Activated CD8-positive, alpha-beta memory T cell treated with anti-CD3 and anti-CD28 coated beads for 1 hour (primary cell): ENCODE measurements at places on chromosomes 2 and 18.

- no peak for DNase-seq
Measured at GRCh38 chr2:113178069-113178746, 4.4 kb downstream of the PSD4 start.

GRCh38 chr2:166768393-166769123 lies 119.7 kb upstream of the XIRP2 start:
- DNase-seq, result no peak

DNA sequence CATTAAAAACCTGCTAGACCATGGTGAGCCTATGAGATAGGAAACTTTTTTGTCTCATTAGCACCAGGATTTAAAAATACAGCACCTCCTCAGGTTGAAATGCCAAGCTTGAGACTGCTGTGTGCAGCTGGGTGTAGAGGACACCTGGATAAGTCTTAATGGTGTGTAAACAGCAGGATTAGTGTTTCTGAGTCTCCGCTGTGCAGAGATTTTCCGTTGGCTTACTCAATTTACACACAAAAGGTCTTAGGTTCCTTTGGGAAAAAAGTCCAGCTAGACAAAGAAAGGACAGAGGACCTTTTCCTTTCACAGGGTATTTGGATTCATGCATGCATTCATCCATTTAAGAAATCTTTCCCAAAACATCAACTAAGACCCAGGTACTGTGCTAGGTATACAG lies 168.1 kb downstream of the NRXN1 start:
- DNase-seq, result no peak

DNA sequence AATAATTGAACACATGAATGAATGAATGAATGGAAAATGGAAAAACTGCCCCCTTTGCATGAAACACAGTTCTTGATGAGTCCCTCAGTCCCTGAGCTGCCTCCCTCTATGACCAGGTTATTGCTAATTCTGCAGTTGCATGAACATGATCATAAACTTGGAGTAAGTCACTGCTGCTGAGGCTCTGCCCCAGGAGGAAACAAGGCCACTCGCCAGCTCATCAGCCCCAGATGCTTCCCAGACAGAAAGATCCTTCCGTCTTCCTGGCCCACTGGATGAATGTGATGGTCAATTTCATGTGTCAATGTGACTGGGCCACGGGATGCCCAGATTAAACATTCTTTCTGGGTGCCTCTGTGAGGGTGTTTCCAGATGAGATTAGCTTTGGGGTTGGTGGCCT lies 16.4 kb downstream of the GPR45 start:
- no peak for DNase-seq

DNA sequence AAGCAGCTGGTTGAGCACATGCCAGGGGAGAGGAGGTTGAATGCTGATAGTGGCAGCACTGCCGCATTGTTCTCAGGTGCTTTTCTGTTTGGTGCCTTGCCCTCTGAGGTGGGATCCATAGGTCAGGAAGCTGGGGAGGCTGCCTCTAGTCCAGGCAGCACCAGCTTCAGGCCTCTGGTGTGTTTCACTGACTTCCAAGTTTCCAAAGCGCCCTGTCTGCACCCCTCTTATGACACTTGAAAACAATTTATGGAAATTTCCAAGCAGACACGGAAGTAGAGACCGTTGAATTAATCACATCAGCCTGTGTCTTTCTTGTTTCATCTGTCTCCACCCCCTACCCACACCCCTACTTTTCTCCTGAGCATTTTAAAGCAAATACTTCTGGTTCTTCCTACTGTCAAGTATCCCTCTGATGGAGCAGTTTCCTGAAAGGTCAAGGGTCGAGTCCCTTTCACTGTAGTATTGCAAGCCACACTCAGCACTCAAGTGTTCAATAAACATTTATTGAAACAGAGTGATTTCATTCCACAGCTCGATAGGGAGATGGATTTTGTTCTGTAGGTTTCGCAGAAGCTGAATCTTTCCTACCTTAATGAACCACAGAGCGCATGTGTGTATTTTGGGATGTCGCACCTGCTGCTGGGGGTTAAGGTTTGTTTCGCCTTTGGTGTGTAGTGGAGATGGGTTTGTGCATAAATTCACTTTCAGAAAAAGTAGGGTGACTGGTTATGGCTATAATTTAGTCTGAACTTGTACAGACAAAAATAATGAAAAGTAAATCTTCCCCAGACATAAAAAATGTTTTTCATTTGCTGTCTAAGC lies 21.4 kb downstream of the DGKD start:
- no peak for DNase-seq

- DNase-seq, result no peak
Measured at GRCh38 chr2:85799215-85799956, 45.6 kb downstream of the ATOH8 start.

- no peak for DNase-seq
Measured at GRCh38 chr2:199464606-199465352, 7.0 kb upstream of the SATB2 start.

GRCh38 chr2:207970826-207971180 lies 54.5 kb downstream of the PLEKHM3 start:
- DNase-seq, result no peak

- DNase-seq, result no peak
Measured at GRCh38 chr18:9521770-9522169, 46.5 kb downstream of the RALBP1 start.

- no peak for DNase-seq
Measured at GRCh38 chr18:78178812-78179211, 800.8 kb upstream of the SALL3 start.

GRCh38 chr2:57516698-57517340 lies 529.8 kb upstream of the VRK2 start:
- no peak for DNase-seq

DNA sequence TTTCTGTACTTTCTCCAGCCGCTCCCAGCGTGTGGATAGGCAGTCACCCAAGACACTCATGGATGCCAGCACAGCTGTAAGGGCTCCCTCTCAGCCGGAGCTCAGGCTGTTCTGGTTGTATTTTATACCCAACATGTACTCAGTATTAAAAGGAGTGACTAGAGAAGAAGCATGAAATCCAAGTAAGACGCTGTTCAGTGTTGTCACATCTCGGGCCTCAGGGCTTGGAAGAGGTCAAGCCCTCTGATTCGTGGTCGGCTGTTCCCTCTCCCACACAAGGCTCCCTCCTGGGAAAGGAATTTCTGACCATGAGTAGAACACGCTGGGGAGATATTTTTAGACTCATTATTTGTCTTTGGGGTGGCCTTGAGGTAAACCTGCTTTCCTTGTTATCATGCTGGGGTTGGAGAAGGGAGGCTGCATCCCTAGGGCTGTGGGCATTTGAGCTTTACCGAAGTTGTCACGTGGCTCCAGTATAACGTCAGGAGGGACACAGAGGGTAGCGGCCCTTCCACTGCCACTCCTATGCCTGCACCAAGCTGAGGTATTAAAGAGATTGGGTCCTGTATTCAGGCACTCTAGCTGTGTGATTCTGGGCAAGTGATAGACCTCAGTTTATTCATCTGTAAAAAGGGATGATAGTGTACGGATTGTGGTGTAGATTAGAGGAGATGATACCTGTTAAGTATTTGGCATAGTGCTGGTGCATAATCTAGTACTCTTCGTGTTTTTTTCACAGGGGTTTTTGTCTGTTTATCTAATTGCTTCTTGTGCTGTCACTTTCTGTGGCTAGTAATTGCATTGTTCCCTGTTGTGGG lies 34.1 kb downstream of the HK2 start:
- no peak for DNase-seq

GRCh38 chr2:84636080-84636971 lies 120.0 kb downstream of the DNAH6 start:
- DNase-seq, result no peak

GRCh38 chr2:240326246-240326645 lies 109.2 kb upstream of the GPC1 start:
- DNase-seq, result no peak

GRCh38 chr18:49359732-49360444 lies 100.6 kb downstream of the DYM start:
- DNase-seq, result no peak

- DNase-seq, result no peak
Measured at GRCh38 chr2:138502255-138503086, 901 bp downstream of the SPOPL start.

DNA sequence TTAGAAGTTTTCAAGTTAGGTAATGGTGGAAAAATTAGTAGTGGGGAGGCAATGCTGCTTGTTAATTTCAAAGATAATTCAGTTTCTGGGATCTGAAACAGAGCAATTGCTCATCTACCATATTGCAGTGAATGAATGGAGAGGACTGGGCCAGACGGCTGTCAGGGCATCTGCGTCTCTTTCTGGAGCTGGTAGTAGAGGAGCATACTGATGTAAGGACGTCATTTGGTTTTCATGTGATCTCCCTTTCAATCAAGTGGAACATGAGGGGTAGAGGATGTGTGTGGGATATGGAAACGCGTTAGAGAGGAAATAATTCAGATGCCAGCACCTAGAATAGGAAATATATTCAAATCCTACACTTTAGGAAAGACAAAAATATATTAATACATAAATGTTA lies 490.3 kb downstream of the ADCYAP1 start:
- DNase-seq, result no peak

- DNase-seq, result no peak
Measured at GRCh38 chr2:210551001-210551400, 5.4 kb upstream of the CPS1 start.

DNA sequence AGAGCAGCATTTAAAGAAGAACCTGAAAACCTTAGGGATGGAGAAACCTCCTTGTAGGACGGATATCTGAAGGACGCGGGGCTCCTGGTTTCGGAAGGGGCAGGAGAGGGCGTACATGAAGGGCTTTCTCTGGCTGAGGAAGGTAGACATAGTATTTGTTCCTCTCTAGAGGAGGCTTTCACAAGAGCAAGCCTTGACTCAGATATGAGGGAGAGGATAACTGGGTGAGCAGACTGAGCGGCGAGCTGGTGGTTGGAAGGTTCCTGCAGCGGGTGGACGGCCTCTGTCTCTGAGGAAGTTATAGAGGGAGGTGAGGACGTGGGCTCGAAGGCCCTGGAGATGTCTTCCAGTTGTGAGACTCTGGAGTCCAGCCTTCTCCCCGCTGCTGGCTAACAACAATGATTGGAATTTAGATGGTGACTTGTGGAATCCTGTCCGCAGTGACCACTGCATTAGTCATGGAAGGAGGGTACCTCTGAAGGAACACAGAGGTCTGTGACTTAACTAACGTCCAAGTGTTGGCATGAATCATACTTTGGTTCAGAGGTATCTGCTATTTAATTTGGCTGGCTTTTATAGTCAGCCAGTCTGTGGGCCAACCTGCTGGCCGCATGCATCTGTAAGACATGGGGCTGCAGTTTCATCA lies 80.9 kb downstream of the ASAP2 start:
- no peak for DNase-seq

DNA sequence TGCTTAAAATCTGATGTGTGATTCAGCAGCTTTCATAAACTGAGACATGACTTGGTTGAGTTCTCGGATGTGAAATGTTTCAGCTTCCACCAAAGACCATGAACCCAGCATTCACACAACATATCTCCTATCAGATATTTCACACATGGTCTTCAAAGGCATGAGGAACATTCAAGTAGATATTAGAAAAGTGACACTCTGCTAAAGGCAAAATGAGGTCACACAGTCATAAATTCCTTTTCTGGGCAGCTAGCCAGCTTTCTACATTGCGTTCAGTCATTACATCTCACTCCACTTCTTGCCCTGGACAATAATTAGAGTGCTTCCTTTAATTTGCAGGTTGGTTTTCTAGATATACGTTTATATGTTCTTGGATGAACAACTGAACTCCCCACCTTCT lies 96.7 kb downstream of the GAREM1 start:
- DNase-seq, result no peak

GRCh38 chr2:47388888-47389287 lies 14.1 kb upstream of the MSH2 start:
- no peak for DNase-seq

DNA sequence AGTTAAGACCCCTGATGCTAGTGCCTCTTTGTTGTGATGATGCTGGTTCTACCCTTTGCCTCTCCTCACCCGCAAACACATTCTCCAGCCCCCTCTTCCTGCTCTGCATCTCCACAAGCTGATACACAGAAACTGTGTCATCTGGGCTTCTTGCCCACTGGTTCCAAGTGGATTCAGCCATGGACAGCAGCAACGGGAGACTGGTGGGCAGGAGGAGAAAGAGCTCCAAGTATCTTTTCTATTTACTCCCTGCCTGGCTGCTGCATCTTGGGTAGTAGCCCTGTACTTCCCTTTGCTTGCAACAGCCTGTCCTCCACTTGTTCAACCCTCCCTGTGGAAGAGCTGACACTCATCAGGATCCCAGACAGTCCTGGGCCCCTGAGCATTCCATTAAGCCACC lies 655.1 kb upstream of the RAB6C start:
- no peak for DNase-seq

DNA sequence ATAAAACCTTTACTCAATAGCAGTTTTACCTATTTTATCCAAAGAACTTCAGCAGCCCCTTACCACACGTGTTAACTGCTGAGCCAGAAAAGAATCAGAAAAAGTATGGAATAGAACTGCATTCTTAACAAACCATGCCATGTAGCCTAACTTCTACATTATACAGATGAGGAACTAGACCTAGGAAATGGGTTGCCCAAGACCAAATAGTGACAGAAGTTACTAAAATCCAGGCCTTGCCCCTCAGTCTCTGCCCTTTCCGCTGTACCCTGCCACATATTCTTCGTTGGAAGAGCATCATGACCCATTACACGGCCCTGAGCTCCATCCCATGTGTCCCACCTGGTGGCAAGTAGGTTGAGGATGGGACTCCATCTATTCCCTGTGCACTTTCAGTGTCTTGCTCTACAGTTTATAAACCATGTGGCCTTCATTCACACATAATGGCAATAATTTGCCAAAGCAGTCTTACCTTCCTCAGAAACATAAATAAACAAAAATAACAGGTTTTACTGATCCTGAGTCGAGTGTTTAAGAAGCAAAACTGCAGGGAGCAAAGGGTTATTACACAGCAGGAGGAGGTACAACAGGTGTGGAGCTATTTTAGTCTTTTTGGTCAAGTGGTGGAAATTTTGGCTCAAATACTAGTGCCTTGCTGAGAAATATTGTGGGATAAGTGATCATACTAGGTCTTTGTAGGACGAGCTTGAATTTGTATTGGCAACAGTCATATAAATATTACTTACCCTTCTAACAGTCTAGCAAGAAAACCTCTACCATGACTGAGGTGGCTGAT lies 46.5 kb downstream of the HNRNPLL start:
- no peak for DNase-seq

GRCh38 chr2:44767691-44768090 lies 173.8 kb upstream of the SIX3 start:
- DNase-seq, result no peak

GRCh38 chr2:1884933-1885580 lies 140.7 kb upstream of the PXDN start:
- no peak for DNase-seq
